GM12865 (cell line): ENCODE measurements at places on chromosomes 3 and 15.

GRCh38 chr3:190696777-190697501 is 165.6 kb downstream of the GMNC start:
- peak; percentile 51 for DNase-seq

GRCh38 chr15:77624868-77625267 is 7.8 kb downstream of the LINGO1 start:
- no peak for DNase-seq

GRCh38 chr3:55272031-55272645 is 215.0 kb downstream of the WNT5A start:
- DNase-seq = no peak

DNA sequence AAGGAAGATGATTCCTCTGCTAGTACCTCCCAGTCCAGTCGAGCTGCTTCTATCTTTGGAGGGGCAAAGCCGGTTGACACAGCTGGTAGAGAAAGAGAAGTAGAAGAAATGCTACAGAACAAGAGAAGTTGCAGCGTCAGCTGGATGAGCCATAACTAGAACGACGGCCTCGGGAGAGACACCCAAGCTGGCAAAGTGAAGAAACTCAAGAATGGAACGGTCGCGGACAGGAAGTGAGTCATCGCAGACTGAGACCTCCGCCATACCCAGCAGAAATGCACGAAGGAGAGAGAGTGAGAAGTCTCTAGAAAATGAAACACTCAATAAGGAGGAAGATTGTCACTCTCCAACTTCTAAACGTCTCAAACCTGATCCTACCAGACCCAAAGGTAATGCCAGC is 19.0 kb upstream of the PARP14 start:
- DNase-seq = peak; percentile 59

GRCh38 chr3:77571971-77572715 is 532.2 kb downstream of the ROBO2 start:
- no peak for DNase-seq

GRCh38 chr3:16994854-16995525 is 110.2 kb downstream of the PLCL2 start:
- DNase-seq = no peak

- no peak for DNase-seq
Observed at GRCh38 chr3:179330438-179330837, 7.6 kb downstream of the ZNF639 start.

- DNase-seq = no peak
Observed at GRCh38 chr3:47614788-47615187, 36.1 kb upstream of the CSPG5 start.

- DNase-seq = no peak
Observed at GRCh38 chr15:81442454-81442853, 68.4 kb upstream of the TMC3 start.

DNA sequence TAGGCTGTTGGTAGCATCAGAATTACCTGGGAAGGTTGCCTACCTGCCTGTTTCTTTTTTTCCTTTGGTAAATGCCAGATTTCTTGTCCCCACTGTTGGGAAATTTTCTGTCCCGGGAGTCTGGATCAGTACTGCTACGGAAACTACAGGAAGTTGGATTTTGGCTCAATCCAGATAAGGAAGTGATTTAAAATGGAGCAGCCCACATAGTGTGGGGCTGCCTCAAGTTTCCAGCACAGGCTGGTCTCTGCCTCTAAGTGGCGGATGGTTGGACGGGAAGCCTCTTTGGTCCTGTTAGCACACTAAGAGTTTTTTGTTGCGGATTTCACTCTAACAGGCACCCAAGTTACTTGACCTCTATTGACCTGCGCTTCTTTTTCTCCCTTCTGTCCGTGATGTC is 54.7 kb downstream of the EEFSEC start:
- DNase-seq = no peak

GRCh38 chr3:4119119-4119518 is 184.1 kb upstream of the SETMAR start:
- DNase-seq = no peak

- no peak for DNase-seq
Observed at GRCh38 chr3:172244011-172244410, 204.2 kb downstream of the GHSR start.

GRCh38 chr3:106227068-106227467 is 358.3 kb upstream of the CBLB start:
- DNase-seq = no peak

DNA sequence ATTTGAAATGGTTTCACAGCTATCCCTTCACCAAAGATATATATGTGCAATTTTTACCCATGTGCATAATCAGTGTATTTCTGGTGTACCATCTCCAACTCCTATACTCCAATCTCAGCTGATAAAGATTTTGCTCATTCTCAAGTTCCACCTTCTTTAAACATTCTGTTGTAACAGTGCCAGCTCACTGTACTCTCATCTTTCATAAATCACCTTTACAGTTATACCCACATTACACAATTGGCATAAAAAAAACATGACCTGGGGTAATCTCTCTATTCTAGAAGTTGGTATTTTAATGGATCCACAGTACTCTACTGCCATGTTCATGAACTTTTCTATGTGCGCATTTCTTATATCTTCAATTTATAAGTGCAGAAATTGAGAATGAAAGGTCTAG is 339.9 kb upstream of the DPH6 start:
- no peak for DNase-seq
